Thoracic aorta (tissue), 2 donors: ENCODE measurements at places on chromosomes 7 and 10. TPM values are rescaled to one million over a fixed set of nuclear protein-coding genes. Genes with fewer than 3 reads are reported as not detected.

The CH25H gene
- total RNA-seq: 2.7 TPM

The AGMO gene
- 3.0 TPM for total RNA-seq

The LIPN gene
- total RNA-seq: not detected

The CFAP58 gene
- total RNA-seq: 0.68 TPM

The FAM25G gene
- total RNA-seq: not detected

The TMEM184A gene
- total RNA-seq: 1.5 TPM

The FRMPD2 gene
- total RNA-seq: not detected

The BTBD16 gene
- total RNA-seq: not detected

The LIPM gene
- total RNA-seq: not detected

The GLCCI1 gene
- 15.6 TPM for total RNA-seq

The SEMA3E gene
- total RNA-seq: 15.2 TPM

The AKR1C8 gene
- not detected for total RNA-seq

The CD36 gene
- 68.6 TPM for total RNA-seq

The FAM25C gene
- total RNA-seq: not detected

The VPS37D gene
- 0.92 TPM for total RNA-seq

The ZNF736 gene
- 14.2 TPM for total RNA-seq

The OPN1SW gene
- not detected for total RNA-seq

The IQUB gene
- total RNA-seq: 1.4 TPM

The MRPS24 gene
- total RNA-seq: 50.6 TPM

The RPEL1 gene
- total RNA-seq: not detected
